ENCODE measurements at places on chromosomes 6 and 20.

GRCh38 chr6:161274488-161274858 lies 612 bp upstream of the AGPAT4 start:
- DNase-seq = no peak

DNA sequence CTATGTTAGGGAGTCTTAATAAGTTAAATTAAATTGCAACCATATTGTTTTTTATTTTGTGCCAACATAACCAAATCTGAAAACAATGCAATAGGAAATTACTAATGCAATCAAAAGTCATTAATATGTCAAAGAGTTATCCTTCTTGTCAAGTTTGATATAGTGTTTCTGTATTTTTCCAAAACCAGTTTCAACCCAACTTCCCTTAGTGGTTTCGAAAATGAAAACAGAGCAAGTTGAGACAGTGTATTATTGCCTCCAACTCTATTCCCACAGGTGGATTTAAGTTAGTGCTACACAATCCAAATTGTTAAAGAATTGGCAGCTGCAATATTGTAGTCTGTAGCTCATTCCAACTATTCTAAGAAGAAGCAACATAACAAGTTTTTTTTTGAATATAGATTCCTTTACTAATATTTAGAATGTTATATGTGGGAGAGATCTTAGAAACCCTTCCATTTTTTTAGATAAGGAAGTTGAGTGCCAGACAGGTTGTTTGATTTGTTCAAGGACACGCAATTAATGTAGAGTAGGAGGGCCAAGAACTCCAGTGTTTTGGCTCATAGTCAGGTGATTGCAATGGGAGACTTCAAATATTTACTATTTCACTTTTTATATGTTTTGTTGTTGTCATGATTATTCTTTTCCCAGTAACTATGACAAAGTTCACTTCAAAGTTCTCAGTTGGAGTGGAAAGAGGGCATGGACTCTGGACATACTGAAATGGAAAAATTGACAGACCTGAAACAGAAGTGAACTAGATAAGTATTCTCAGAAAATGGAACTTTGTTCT lies 282.4 kb upstream of the HSF2 start:
- no peak for DNase-seq

- no peak for DNase-seq
These were observed 46.7 kb downstream of the RALY start for GRCh38 chr20:34040300-34040995.

GRCh38 chr6:84902354-84902928 lies 138.0 kb upstream of the TBX18 start:
- no peak for DNase-seq

DNA sequence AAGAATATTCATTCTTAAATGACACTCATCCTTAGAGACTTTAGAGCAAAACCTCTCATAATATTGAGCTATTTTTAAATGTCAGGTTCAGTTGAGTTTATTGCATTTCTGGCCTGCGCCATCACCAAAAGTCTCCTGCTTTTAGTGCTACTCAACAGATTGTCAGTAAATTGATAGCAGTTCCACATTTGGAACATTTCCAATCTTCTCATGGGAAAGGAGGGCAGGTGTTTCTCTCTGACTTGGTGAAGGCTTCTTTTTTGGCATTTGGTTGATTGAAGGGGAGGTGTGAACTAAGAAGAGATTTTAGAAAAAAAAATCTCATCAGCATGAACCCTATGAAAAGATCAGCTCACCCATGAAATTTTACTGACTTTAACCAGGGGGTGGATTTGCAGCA lies 125.9 kb upstream of the INSM1 start:
- DNase-seq = no peak

GRCh38 chr6:17967668-17968518 lies 19.5 kb downstream of the KIF13A start:
- DNase-seq = no peak

- no peak for DNase-seq
These were observed 76.7 kb downstream of the RNF182 start for GRCh38 chr6:14001329-14002012.

DNA sequence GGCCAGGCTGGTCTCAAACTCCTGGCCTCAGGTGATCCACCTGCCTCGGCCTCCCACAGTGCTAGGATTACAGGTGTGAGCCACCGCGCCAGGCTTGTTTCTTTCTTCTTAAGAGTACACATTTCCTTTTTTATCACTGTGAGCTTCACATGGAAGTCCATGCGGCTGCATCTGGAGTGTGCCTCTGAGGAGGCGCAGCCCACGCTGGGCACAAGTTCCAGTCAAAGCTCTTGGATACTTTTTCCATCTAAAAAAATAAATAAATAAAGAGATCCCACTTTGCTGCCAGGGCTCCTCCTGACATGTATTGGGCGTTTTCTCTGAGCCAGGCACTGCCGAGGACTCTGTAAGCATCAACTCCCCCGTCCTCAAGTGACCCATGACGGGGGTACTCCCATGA lies 123.0 kb downstream of the PREX1 start:
- no peak for DNase-seq

DNA sequence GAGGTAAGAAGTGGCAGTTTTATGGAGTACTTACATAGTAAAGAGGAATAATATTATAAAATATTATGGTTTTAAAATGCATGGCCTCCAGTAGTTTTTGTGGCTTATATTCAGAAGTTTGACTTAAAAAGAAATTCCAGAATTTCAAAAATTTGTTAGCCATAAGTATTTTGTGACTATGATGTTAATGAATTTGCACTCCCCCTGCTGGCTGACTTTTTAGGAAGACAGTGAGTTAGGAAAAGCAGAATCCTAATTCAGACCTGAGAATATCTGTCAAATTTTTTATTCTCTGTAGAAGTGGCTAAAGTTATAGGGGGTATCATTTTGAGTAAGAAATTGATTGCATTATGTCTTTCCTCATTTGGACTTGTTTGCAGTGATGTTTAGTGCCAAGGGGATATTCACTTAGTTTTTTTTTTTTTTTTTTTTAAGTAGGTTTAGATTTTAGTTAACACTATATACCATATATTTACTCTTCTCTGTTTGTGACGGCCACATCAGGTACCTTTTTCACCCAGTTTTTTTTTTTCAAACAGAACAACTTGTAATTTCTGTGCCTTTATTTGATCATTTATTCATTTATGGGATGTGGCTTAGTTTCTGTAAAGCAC lies 40.8 kb downstream of the ZFAND3 start:
- DNase-seq = peak; percentile 51

All from Karpas-422 (cell line).